Tongue (tissue), 3 donors: ENCODE measurements at places on chromosomes 12 and 14.
A peak's percentile ranks its signal among the peaks of the same experiment; 100 is the strongest.

DNA sequence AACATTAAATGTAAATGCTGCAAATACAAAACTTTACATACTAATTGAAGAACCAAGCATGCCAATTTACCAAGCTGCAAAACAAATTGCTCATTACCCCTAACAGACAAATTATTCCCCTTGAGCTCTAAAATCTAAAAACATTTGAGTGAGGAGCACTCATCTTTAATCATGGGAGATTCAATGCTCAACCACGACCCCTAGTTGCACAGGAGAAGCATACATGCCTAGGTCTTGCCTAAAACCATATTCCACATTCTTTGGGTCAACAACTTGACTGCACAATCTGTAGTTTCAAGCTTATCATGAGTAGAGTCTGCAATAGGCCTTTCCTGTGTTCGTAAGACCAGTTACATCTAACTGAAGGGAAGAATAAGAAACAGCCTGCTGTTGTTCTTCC lies 69.7 kb downstream of the MGAT4C start:
- DNase-seq: no peak

GRCh38 chr14:104973385-104974145 lies 4.6 kb downstream of the AHNAK2 start:
- DNase-seq: peak; percentile 77

- no peak for DNase-seq
Observed at GRCh38 chr14:24851837-24852236, 198.1 kb downstream of the STXBP6 start.

DNA sequence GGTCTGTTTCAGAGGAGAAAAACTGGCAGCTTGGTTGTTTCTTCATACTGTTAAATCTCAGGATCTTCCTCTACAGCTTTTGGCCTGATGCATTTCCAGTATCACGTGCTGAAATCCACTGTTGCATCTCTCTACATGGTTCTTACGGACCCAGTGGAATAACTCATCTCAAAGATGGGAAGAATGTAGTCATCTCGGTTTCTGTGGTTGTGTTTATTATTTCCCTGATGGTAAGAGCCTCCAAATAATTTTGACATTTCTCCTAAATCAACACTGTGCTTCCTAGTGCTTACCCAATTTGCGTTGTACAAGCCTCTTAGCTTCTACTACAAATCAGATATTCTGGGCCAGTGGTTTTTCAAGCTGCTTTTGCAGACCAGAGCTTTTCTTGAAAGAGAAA lies 812.8 kb downstream of the C12orf50 start:
- DNase-seq: no peak
